ENCODE measurements at places on chromosomes 2 and 18.
A peak's percentile ranks its signal among the peaks of the same experiment; 100 is the strongest.

- no peak for DNase-seq
- H3K4me3 ChIP-seq: no peak overlapping the region
- H3K27ac ChIP-seq: no peak overlapping the region
- H3K27me3 ChIP-seq: no peaks in the 10 kb centered on the region
- H3K4me1 ChIP-seq: no peaks in the 10 kb centered on the region
These were observed 61.7 kb downstream of the MEX3C start for GRCh38 chr18:51135795-51136194.

- no peak overlapping the region for H3K4me3 ChIP-seq
- no peak for DNase-seq
- no peaks in the 10 kb centered on the region for H3K36me3 ChIP-seq
- H3K4me1 ChIP-seq: no peaks in the 10 kb centered on the region
- H3K27me3 ChIP-seq: no peaks in the 10 kb centered on the region
- no peak overlapping the region for H3K27ac ChIP-seq
These were observed 115.0 kb upstream of the GLS start for GRCh38 chr2:190765386-190766173.

DNA sequence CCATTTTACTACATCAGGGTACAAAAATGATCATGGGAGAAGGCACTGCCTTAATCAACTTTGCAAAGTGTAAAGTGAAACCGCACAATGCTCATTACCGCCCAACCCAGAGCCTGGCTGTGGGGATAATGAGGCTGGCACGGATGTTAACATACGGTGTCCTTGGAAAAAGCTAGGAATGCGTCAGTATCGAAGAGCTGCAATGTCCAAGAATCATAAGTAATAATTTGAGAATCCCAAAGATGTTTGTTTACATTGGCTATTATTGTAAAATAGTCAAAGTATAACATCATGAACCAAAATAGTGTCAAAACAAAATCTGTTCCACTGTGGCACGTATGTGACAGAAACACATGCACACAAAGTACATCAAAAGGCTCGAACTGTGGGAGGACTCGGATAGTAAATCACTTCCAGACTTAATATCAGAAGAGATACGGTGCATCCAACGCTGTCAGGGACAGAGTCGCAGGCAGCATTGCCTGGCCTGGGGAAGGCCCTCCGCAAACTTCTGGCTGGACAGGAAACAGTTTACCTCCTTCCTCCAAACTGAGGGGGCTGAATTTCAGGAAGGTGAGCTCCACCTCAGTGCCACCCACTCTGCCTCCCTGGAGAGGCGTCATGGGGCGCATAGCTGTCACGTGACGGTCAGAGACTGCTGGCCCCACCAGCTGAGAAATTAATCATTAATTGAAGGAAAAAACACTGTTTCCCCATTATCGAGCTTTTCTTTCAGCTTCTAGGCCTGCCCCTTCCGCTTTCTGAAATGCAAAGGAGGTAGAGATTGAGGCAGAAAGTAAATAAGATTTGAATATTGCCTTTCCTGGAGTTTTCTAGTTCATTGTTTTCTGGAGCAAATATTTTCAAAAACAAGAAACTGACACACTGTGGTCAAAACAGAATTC, 1.8 kb upstream of the ID2 start:
- no peaks in the 10 kb centered on the region for H3K36me3 ChIP-seq
- peak overlapping the region; percentile 14 for H3K27ac ChIP-seq
- peaks cover 40% of the 10 kb centered on the region for H3K27me3 ChIP-seq

- H3K4me1 ChIP-seq: no peaks in the 10 kb centered on the region
- no peak overlapping the region for H3K4me3 ChIP-seq
- H3K27ac ChIP-seq: no peak overlapping the region
- H3K36me3 ChIP-seq: no peaks in the 10 kb centered on the region
- no peak for DNase-seq
These were observed 69.9 kb downstream of the CHRNA1 start for GRCh38 chr2:174694196-174694878.

DNA sequence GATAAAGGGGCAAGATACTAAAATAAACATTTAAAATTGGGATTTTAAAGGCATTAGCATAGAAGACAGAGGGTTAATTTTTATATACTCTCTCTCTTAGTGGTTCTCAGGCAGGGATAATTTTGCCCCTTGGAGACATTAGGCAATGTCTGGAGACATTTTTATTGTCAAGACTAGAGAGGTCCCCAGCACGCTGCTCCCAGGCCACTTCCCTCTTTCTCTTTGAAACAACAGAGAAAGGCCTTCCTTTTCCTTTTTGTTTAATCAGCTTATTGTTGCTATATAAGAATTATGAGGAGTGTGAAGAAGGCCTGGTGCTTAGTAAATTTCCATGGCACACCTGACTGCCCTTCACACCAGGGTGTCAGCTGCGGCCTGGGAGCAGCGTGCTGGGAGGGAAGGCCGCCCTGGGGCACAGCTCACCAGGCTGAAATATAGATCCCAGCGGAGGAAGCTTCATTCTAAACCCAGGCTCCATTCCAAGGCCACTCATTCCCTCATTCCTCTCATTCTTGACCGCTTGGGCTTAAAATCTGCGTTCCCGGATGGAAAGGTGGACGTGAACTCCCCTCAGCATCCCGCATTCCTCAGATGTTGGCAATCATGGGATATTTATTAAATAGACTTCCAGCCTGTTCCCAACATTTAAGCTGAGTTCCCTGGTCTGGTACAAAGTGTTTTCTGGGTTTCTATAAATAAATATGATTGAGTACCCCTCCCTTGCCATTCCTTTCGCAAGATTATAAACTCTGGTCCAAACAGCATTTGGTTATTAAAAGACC, 22.5 kb downstream of the SLC14A2 start:
- H3K4me1 ChIP-seq: no peaks in the 10 kb centered on the region
- no peak overlapping the region for H3K4me3 ChIP-seq
- no peaks in the 10 kb centered on the region for H3K36me3 ChIP-seq
- no peak for DNase-seq
- no peak overlapping the region for H3K27ac ChIP-seq
- no peaks in the 10 kb centered on the region for H3K27me3 ChIP-seq

Measured in CD4-positive, alpha-beta T cell (primary cell).